ENCODE measurements at places on chromosomes 11 and 22. TPM values are rescaled to one million over a fixed set of nuclear protein-coding genes. Genes with fewer than 3 reads are reported as not detected.

The OR8B8 gene
- total RNA-seq, result not detected

The NEFH gene
- total RNA-seq, result 0.53 TPM

The HINFP gene
- 66.3 TPM for total RNA-seq

The ABCG4 gene
- total RNA-seq, result 0.09 TPM

The CD248 gene
- 11.8 TPM for total RNA-seq

- no peak for DNase-seq
Measured at GRCh38 chr11:2571598-2572281, 126.9 kb downstream of the KCNQ1 start.

- DNase-seq, result no peak
Measured at GRCh38 chr11:126181939-126182730, 29.3 kb downstream of the RPUSD4 start.

DNA sequence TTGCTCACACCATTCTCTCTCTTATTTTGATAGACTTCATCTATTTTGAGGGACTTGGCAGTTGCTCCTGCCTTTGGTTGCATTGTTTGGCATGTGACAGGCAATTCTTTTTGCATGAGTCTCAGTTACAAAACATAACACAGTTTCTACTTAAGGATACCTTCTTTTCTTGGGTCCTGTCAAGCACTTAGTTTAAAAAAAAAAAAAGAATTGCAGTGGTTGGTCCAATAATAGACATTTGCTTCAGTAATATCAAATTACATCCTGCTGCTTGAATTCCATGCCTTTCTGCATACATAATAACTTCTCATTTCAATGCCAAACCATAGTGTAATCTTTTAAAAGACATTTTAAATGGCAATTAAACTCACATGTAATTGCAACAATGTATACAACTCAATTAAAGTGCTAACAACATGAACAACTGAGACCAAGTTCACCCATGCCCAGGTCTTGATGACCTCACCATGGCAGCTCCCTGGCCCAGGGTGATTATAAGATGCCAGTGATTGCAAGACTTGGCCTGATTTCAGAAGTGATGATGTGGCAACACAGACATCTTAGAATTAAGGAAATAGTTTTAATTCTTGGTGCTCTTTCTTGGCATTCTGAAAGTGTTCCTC lies 32.2 kb upstream of the PLET1 start:
- no peak for DNase-seq

- no peak for DNase-seq
Measured at GRCh38 chr11:69033431-69033830, 15.3 kb upstream of the TPCN2 start.

- DNase-seq, result no peak
Measured at GRCh38 chr22:33476206-33476605, 418.0 kb upstream of the SYN3 start.
